ENCODE measurements at places on chromosomes 1 and 21.

GRCh38 chr1:90722874-90723589 lies 5.9 kb upstream of the BARHL2 start:
- DNase-seq: no peak

DNA sequence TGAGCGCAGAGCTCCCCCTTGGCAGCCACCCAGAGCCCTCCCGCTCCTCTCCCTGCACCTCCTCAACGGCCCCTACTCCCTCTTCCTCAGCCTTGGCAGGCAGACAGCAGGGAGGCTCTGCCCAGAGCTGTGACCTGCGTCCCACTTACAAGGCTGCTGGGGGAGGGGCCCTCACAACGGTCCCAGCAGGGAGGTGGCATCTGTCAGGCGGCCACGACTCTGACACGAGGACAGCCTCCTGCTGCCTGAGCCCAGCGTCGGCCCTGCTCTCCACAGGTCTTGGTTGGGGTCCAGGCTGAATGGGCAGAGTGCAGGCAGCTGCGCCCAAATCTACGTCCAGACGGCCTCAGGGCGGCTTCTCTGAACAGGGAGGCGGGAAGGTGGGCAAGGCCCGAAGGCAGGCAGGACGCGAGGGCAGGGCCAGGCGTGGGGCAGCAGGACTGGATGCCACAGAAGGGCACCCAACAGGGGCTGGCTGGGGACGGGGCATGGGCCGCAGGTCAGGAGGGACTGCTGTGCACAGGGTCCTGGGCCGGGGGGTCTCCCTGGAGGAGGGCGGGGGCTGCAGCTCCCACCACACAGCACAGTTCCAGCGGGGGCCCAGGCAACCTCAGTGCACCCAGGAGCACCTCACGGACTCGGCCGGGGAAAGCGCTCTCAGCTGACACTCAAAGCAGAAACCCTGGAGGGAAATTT lies 7.5 kb downstream of the SLC19A1 start:
- DNase-seq: no peak

- no peak for DNase-seq
These were observed 8.7 kb downstream of the TFF3 start for GRCh38 chr21:42306366-42307035.

DNA sequence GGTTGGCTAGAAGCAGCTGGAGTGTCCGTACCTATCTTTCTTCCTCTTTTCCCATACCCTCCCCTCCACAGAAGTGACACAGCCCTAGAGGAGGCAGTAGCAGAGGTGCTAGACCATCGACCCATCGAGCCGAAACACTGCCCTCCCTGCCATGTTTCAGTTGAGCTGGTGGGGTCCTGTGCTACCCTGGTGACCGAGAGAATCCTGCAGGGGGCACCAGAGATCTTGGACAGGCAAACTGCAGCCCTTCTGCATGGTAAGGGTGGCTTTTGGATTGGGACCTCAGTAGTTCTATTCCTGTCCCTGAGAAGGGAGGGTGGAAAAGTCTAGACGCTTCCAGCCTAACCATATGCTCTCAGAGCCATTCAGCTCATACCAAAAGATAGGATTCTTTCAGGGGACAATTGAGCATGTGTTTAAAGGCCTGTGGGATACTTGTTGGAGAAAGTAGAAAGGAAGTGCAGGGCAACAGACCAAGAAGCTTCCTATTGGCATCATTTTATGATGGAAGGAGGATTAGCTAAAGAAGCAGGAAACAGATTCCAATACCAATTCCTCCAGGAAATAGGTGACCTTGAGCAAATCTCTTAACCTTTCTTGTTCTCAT lies 11.7 kb upstream of the BNIPL start:
- DNase-seq: peak; percentile 64

- no peak for DNase-seq
These were observed 14.3 kb upstream of the KCNK1 start for GRCh38 chr1:233599542-233600073.

DNA sequence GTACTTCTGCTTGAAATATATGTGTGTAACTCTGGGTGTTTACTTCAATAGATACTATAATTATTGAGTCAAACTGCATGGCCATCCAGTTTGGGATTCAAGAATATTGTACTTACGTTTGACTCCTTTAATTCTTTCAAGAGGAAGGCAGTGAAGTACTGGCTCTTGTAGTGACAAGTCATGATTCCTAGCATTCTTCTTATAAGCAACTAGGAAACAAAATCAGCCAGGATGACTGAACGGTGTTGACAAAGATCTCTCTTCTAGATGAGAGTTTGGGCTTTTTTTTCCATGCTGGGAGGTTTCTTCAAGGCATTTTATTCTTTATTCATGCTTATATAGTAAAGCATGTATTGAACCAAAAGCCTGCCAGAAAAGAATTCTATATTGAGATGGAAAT lies 58.3 kb downstream of the CLEC20A start:
- DNase-seq: no peak

GRCh38 chr21:29677326-29677725 lies 262.5 kb downstream of the GRIK1 start:
- DNase-seq: no peak

- DNase-seq: no peak
These were observed 4.1 kb downstream of the SH3BGRL3 start for GRCh38 chr1:26283871-26284596.

- no peak for DNase-seq
These were observed 3.6 kb downstream of the GPR52 start for GRCh38 chr1:174451408-174451807.

- no peak for DNase-seq
These were observed 65.8 kb downstream of the USP25 start for GRCh38 chr21:15795533-15795932.

GRCh38 chr1:172393354-172393753 lies 27.1 kb upstream of the C1orf105 start:
- DNase-seq: no peak

DNA sequence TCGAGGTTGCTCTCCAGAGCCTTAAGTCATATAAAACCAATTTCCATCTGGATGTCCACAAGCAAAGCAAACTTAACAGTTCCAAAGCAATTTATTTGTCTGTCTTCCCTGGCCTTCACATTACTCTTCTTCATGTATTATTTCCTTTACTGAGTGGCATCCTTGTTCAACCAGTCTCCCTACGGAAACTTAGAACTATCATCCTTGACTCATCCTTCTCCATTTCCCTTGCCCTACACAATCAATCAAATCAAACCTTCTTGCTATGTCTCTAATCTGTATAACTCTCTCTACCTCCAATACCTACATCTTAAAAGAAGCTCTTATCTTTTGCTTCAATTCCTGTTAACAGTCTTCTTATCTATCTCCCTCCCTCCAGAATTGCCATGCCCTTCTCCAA lies 25.4 kb downstream of the EGLN1 start:
- no peak for DNase-seq

DNA sequence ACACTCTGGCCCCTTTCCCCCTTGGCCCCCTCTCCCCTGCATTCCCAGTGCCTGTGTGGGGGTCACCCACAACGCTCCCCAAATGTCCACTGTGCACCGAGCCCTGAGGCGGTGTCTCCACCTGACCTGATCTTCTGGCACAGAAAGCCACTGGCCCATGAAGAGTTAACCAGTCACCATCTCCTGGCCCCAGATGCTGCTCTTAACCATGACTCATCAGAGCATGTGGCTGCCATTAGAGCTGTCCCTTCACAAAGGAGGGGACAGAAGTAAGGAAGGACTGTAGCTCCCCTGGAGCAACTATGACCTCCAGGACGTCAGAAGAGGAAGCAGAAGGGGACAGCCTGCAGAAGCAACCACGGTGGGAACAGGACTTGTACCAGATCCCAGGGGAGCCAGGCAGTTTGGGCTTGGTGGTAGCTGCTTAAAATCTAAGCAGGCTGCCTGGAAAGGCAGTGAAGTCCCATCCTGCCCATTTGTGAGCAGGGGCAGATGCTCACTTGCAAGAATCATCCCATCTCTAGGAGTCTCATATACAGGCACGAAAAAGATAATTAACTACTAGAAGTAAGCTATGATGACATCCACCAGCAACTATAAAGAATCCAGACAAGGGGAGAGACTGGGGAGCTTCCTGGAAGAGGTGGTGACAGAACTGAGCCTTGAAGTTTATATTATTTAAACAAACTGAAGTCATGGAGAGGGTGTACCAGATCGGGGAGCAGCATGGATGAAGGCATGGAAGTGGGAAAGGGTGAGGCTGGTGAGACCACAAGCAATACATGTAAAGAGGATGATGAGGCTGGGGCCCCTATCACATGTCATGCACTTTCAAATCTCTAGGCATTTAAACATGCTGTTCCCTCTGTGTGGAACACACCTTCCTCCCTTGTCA lies 1.1 kb upstream of the TTC39A start:
- DNase-seq: no peak

DNA sequence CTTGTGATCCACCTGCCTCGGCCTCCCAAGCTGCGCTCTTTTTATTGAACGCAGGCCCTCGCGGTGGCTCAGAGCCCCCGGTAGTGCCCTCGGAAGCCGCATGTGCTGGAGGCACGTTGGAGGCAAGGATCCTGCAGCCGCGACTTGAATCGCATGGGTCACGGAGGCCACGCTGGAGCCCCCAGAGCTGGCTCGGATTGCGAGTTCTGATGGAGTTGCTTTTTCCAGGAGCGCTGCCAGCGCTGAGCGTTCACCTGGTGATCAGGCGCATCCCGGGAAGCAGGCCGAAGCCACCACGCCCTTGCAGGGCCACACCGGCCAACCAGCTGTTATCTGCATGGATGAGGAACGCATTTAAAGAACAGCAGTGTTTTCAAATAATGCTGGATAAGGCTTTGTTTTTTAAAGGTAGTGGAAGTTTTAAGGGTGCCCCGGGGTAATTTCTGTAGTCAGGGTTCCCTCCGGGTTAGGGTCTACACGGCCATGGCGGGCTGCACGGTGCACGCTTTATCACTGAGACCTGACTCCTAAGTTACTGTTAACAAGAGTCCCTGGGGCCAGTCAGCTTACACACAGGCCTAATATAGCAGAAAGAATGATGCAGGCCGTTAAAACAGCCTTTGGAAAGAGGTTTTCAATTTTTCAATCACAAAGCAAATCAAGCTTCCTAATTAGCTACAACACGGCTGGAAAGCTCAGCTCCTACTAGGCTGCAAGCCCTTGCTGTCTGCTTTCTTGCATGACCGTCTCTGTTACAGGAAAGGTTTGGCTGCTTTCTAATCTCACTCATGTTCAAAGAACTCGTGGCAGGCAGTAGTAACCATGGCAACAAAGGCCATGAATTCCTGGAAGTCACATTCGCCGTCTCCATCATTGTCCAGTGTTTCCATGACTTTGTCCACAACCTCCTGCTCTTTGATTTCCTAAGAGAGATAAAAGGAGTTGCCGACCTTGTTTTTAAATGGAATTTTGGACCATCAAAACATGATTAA lies 6.0 kb downstream of the S100B start:
- peak; percentile 87 for DNase-seq

- peak; percentile 3 for DNase-seq
These were observed 664 bp downstream of the FAM89A start for GRCh38 chr1:231039161-231040018.

GRCh38 chr1:119968068-119968492 lies 71.8 kb upstream of the ADAM30 start:
- DNase-seq: no peak

GRCh38 chr1:187588917-187589316 lies 760.2 kb downstream of the PLA2G4A start:
- DNase-seq: no peak

DNA sequence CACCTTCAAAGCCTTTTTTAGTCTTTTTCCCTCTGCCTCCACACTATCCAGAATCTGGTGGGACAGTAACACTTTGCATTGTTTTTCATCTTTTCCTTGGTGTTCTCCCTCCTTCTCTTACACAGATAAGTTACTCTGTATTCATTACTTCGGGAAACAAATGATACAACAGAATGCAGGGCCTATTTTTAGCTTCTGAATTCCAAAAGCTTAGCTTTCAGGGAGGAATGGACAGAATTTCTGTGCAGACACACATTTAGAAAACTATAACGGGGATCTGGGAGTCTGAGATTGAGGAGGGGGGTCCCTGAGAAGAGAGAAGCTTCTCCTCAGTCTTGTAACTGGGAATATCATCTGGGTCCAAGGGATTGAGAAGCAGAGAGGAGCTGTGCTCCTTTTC lies 3.5 kb upstream of the STK40 start:
- DNase-seq: no peak

DNA sequence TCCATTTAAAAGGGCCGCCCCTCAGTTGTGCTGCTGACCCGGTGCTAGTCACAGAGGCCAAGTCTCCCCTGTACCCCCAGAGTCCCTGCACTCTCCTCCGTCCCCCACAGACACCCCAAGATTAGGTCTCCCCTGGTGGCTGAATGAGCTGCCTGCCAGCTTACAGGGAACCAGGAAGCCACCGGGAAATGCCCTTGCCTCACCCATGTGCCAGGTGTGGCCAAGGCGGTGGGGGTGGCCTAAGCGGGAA lies 32.7 kb downstream of the HSPG2 start:
- no peak for DNase-seq

DNA sequence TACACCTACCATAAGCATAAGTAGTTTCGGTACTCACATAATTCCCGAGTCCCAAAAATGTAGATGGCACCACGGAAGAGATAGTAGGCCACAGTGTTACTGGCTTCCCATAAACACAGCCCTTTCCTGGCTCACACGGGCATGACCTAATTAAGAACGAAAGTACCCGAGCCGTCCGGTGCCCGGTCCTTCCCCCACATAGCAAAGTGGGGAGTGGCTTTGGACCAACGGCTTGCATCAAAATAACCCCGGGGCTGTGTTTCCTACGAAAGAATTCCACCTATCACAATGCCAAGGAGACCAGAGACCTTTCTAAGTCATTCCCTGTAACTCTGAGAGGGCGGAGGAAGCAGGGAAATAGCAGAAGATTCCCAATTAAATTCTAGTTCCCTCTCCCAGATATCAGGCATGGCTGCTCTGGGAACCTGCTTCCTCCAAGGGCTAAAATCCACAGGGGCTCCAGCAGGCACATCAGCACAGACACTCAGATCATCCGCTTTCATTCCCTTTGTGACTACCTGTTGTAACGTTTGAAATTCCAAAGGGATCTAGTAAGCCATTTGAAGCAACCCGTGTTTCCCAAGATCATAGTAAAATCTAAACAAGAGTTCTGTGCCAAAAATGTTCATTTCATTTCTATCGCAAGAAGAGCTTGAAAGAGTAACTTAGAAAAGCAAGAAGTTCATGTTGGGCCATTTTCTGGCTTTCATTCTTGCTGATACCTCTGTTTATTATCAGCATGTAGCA lies at the start of gene TMPRSS3:
TSS of gene TMPRSS3 (minus strand) at position 148 of the 747 bp plus-strand sequence. CDS start 635 bp downstream, outside the sequence.
- no peak for DNase-seq

DNA sequence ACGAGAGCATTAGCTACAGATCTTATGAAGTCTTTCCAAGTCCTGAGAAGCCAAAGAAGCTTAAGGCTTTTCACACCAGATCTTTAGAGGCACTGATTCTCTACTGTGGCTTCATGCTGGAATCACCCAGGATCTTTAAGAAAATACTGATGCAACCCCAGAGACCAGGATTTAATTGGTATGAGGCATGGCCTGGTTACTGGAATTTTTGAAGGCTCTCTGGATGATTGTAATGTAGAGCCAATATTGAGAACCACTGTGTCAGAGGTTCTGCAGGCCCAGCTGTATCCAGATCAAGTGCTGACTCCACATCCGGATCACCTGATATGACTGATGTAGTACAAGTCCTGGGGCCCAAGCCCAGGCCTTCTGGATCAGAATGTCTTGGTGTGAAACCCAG lies 105.7 kb downstream of the PLPPR5 start:
- DNase-seq: no peak

Measured in kidney glomerular epithelial cell (primary cell).